ENCODE measurements at places on chromosomes 6 and 20. TPM values are rescaled to one million over a fixed set of nuclear protein-coding genes. Genes with fewer than 3 reads are reported as not detected.

PRSS35 gene
- 0.33 TPM for total RNA-seq

RAET1L gene
- not detected for total RNA-seq

SNAI1 gene
- 10.5 TPM for total RNA-seq

BTN1A1 gene
- 0.27 TPM for total RNA-seq

MOXD1 gene
- total RNA-seq = 8.4 TPM

GTSF1L gene
- total RNA-seq = not detected

CRISP1 gene
- not detected for total RNA-seq

TREML1 gene
- total RNA-seq = 19.2 TPM

TMC2 gene
- 0.12 TPM for total RNA-seq

FNDC11 gene
- 0.33 TPM for total RNA-seq

MYLK4 gene
- total RNA-seq = 1.5 TPM

KCTD20 gene
- total RNA-seq = 65.9 TPM

TGM3 gene
- total RNA-seq = not detected

GGTLC1 gene
- total RNA-seq = not detected

All from spleen (tissue), 13 donors.